NCI-H1417 treated with DMSO at 0.1 percent for 48 hours (cell line): ENCODE measurements at places on chromosomes 5 and 9.

GRCh38 chr5:37029436-37029835 is 152.9 kb downstream of the NIPBL start:
- DNase-seq = no peak

DNA sequence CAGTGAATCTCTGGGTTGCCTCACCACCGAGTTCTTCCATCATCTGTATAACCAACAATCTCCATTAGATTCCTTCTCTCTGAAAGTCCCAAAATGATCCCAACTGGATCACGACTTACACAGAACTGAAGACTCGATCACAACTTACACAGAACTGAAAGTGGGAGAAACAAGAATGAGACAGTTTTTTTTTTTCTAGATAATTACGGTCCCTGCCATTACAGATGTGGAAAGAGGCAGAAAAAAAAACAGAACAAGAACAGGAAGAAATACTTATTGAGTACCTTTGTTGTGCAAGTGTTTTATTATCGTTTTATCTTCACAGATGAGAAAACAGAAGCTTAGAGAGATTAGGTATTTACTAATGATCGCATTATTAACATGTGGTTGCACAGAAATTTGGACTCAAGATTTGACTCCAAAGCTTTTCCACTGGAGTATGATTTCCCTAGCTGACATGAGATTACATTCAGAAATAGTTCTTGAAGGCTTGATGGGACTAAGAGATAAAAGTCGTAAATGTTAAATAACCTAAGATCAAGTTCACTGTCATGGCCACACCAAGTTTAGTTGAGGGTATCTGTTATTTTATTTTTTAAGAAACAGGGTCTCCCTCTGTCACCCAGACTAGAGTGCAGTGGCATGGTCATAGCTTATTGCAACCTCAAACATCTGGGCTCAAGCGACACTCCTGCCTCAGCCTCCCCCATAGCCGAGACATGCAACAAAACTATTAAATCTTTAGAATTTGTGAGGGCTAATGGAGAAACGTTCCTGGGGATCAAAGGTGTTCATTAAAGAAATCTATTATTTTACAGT is 8.9 kb downstream of the PLK2 start:
- no peak for DNase-seq

DNA sequence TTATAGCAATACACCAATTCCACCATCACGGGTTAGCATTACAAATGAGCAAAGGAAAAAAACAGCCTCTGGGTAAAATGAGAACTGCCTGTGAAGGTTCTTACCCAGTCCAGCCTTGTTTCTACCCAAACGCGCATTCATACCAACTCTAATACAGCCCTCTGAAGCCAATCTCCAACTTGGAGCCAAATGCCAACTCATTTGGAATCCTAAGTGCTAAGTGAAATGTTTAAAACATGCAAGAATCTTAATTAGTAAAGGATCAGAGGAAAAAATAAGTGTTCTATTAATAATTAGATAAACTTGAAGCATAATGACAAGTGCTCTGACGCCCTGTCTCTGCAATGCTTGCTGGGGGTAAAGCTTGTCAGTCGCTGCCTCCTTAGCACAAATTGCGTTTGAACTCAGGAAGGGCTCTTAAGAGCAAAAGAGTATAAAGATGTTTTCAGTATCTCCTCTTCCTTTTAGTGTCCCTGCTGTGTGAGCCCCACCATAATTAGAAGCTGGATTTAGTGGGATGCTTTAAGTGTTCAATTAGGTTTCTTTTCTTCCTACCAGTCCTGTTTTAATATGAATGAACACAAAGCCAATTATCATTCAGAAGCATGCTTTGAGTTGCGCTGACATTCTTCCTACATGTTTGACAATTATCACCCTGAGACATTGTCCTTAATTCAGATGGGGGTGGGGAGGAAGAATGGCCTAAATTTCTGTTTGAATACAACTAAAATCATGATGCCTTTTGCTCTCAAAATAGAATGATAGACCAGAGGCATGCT is 537.6 kb downstream of the DTWD2 start:
- DNase-seq = no peak

GRCh38 chr5:140319833-140320232 is 16.9 kb upstream of the PFDN1 start:
- DNase-seq = no peak

DNA sequence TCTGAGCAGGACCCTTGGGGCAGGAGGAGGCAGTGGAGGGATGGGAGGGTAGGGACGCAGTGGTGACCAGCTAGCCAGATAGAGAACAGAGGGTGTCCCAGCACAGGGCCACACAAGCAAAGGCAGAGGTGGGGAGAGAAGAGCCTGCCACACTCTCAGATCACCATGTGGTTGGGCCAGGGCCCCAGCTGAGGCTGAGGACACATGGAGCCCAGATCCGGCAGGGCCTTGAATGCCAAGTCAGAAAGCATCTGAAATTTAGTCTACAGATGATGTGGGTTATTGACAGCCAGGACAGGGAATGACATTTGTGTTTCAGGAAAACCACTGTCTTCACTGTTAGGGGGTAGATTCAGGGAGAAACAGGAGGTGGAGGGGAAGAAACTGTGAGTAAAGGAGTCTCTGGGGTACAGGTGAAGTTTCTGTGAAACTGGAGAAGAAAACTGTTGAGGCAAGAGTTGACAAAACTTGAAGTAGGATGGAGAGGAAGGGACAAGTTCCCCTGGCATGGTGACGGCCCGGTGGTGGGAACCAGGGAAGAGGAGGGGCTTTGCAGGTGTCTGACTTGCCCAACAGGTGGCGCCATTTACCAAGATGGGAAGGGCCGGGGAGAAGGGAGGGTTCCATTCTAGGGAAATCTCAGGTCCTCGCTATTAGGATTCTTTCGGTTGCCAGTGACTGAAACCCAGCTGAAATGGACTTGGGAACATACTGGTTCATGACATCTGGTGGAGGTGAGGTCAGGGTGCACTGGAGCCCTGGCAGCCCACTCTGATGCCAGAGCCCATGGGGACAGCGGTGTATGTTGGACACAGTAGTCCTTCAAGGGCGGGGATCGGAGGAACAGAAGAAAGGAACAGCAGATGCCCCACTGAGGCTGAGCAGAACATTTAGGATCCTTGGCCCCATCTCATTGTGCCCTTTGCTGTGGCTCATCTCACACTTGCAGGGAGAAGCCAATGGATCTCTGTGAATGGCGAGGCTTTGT is 100.1 kb downstream of the KCNIP1 start:
- DNase-seq = no peak

- no peak for DNase-seq
Measured at GRCh38 chr5:143126174-143127019, 277.1 kb downstream of the NR3C1 start.

DNA sequence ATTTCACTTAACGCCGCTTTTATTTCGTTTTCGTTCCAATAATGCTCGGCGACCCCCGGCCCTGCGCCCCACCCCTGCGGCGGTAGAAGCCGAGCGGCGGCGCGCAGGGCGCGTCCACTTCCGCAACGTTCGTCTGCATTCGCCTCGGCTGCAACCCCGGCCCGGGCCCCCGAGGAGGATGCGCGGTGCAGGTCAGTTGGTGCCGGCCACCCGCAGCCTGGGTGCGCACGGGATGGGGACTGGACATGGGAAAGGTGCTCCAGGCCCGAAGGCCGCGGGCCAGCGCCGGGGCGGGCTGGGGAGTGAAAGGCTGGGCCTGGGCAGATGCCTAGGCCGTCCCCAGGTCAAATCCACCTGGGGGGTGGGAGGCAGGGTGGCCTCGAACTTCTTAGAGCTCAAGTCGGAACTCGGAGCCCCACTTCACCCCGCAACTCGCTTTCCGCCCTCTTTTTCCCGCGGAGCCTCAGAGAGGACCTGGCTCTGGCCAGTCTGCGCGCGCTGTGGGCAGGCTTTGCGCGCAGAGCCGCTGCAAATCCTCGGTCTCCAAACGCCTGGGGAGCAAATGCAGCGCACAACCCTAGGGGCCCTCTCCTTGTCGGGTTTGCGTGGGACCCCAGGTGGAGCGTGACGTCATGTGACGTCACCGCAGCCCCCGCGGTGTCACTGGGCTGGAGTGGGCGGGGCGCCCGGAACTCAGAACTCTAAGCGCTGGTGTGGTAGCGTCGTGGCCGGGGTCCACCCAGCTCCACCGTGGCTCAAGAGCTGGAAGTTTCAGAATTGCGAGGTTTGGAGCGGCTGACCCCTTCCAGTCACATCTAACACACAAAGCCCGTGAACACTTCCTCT is 3.3 kb downstream of the TLX3 start:
- DNase-seq = no peak

GRCh38 chr5:121737120-121737519 is 114.6 kb upstream of the FTMT start:
- no peak for DNase-seq

DNA sequence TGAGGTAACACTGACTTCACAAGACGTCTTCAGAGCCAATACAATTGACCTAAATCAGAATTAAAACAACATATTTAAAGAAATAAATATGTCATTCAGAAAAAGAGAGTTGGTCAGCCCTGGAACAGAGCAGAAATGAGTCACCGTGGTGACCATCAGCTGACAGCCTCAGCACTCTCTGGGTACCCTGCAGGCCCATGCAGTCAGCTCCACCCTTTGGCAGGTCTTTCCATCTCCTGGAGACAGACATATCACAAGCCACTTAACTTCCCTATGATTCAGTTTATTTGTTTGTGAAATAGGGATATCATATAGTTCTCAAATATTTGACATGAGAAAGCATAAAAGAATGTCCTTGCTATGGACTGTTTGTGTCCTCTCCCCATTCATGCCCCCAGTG is 151.6 kb upstream of the MEF2C start:
- no peak for DNase-seq

DNA sequence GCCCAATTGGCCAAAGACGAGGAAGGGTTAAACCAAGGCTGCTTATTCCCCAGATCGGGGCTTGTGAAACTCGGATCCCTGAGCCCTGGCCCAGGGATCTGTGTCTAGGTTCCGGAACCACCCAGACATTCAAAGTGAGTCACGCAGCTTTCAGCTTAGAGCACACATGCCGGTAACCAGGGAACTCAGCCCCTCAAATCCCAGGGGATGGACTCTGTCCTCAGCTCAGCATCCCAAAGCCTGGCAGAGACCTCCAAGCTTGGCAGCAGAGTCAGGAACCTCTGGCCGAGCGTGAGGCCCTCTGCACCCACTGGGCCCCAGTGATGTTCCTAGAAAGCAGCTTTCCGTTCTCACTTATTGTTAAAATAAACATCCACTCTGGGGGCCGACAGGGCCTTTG is 5.1 kb downstream of the PNPLA7 start:
- no peak for DNase-seq

GRCh38 chr9:133059623-133060022 is 2.2 kb upstream of the CEL start:
- no peak for DNase-seq

- no peak for DNase-seq
Measured at GRCh38 chr5:136190091-136190720, 2.8 kb downstream of the SMIM32 start.

- DNase-seq = no peak
Measured at GRCh38 chr9:96551403-96551802, 68.2 kb downstream of the CDC14B start.

GRCh38 chr5:82129723-82130285 is 148.3 kb downstream of the RPS23 start:
- DNase-seq = no peak

GRCh38 chr5:176836811-176837706 is 26.7 kb downstream of the UNC5A start:
- no peak for DNase-seq

DNA sequence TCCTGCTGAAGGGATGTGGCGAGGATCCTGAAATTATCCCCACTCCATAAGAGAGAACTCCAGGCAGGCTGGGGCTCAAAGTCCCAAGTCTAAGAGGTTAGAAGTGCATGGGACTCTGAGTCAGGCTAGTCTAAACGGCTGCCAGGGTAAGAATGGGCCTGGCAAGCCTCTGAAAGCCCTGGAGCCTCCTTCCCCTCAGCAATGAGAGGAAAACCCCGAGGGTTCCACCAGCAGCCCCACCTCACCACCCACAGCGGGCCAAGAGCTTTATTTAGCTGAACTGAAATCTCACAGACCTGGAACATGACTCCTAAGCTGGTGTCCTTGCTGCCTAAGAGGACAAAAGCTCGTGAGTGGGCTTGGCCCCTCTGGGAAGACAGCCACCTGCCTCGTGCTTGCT is 135.5 kb downstream of the SEC61B start:
- DNase-seq = no peak

- no peak for DNase-seq
Measured at GRCh38 chr5:101811466-101811865, 484.6 kb downstream of the SLCO4C1 start.

DNA sequence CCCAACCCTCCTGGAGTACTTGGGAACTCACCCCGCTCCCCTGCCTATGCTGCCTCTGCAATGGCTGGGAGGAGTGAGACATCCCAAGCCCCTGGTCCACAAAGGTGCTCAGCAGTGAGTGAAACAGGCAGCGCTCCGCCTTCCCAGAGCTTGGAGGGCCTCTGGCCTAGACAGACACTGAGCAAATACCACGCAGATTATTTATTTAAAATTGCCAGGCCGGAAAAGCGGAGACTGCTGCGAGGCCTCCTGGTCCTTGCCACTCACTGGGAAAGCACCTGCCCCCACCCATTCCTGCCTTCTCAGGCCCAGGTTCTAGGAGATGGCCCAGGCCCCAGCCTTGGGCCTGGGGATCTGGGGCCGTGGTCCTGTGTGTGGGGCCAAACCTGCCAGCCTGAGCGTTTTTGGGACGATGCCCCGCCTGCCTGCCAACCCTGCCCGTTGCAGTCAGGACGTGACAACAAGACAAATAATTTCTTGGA is 17.4 kb downstream of the FGF18 start:
- no peak for DNase-seq

DNA sequence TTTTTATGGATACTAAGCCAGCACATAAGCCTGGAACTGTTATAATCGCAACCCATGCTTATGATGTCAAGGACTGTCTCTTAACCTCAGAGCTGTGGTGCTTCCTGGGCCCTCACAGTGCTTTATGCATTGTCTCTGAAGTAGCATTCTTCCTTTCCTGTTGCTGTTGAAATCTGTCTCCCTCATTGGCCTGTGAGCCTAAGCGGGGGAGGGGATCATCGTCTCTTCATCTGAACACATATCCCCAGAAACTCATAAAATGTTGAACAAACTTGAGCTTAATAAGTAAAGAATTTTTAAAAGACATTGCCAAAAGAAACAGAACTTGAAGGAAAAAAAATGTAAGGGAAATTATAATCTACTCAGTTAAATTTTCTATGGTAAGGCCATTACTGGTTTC is 80.3 kb downstream of the SGCD start:
- no peak for DNase-seq

DNA sequence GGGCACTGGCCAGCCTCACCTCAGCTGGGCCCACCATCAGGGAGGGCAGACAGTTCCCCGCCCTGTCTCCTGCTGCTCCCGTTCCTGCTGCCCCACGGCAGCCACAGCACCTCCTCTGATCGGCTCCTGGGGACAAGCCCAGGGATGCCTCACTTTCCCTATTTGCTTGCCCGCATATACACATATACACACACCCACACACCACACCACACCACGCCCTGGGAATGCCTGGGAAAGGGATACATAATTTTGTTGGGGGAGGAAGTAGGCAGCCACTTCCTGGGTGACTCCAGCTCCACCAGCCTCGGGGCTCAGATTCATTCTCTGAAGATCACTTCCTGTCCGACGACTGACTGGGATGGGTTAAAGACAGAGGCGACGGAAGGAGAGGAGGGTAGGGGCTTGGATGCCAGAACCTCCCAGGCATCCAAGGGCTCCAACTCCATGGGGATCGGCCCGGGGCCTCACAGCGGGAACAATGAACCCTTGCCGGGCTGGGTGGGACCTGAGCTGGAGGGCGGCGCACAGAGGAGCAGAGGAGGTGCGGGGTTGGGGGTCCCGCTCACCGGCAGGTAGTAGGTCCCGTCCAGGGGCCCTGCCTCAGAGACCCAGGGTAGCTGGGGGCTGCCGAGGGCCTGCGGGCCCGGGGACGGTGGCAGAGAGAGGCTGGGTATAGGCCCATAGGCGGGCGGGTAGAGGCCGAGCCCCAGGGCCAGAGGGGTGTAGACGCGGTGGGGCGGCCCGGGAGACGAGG is 2.0 kb upstream of the MZB1 start:
- DNase-seq = no peak

- no peak for DNase-seq
Measured at GRCh38 chr5:65796269-65796668, 74.3 kb downstream of the NLN start.
